ENCODE measurements at places on chromosomes 16 and 17.

GRCh38 chr16:72715267-72715666, 332.7 kb downstream of the ZFHX3 start:
- DNase-seq, result no peak

DNA sequence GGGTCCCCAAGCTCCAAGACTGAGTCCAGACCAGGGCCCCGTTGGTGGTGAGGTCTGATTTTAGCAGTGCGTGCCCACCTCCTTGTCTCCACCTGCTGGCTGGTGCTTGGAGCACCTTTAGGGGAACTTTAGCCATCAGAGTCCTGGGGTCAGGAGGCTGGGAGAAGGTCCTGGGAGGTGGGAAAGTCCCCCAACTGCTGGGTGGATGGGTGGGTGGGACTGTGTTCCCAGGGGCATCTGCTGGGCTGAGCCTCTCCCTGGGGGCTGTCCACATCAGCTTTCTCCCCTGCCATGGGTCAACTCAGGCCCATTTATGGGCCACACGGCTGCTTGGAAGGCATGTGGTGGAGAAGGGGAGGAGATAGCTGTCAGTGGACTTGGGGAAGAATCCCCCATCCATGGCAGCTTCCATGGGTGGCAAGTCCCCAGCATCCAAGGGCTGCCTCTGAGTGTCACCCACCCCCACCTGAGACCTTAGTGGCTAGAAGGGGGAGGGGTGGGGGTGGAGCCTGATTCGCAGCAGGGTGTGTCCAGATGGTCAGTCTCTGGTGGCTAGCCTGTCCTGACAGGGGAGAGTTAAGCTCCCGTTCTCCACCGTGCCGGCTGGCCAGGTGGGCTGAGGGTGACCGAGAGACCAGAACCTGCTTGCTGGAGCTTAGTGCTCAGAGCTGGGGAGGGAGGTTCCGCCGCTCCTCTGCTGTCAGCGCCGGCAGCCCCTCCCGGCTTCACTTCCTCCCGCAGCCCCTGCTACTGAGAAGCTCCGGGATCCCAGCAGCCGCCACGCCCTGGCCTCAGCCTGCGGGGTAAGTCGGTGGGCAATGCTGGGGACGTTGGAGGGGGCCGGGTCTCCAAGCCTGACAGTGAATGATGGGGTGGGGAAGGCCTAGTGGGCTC, at the start of gene TRPV2:
TRPV2 (plus strand) TSS at position 541 of the 894 bp plus-strand sequence. CDS start 2,098 bp downstream, outside the sequence.
- DNase-seq, result no peak

- DNase-seq, result no peak
These were observed 22.1 kb downstream of the NT5M start for GRCh38 chr17:17325228-17325627.

DNA sequence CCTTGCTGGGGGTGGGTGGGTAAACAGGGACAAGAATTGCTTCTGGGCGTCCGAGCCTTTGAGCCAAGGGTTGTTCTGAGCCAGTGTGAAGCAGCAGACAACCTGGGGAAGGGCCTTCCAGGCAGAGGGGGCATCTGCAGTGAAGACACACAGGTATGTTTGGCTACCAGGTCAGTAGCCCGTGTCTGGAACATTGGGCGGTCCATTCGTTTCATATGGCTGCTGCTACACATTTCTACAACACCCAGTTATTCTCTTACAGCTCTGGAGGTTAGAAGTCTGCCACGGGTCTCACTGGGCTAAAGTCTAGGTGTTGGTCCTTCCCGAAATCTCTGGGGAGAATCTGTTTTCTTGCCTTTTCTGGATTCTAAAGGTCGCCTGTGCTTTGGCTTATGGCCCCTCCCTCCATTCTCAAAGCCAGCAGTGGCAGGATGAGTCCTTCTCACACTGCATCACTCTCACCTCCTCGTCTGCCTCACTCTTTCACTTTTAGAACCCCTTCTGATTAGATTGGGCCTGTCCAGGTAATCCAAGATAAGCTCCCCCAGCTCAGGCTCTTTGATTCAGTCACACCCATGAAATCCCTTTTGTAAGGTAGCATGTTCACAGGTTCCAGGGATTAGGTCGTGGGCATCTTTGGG, 136.1 kb downstream of the CLEC16A start:
- DNase-seq, result no peak

DNA sequence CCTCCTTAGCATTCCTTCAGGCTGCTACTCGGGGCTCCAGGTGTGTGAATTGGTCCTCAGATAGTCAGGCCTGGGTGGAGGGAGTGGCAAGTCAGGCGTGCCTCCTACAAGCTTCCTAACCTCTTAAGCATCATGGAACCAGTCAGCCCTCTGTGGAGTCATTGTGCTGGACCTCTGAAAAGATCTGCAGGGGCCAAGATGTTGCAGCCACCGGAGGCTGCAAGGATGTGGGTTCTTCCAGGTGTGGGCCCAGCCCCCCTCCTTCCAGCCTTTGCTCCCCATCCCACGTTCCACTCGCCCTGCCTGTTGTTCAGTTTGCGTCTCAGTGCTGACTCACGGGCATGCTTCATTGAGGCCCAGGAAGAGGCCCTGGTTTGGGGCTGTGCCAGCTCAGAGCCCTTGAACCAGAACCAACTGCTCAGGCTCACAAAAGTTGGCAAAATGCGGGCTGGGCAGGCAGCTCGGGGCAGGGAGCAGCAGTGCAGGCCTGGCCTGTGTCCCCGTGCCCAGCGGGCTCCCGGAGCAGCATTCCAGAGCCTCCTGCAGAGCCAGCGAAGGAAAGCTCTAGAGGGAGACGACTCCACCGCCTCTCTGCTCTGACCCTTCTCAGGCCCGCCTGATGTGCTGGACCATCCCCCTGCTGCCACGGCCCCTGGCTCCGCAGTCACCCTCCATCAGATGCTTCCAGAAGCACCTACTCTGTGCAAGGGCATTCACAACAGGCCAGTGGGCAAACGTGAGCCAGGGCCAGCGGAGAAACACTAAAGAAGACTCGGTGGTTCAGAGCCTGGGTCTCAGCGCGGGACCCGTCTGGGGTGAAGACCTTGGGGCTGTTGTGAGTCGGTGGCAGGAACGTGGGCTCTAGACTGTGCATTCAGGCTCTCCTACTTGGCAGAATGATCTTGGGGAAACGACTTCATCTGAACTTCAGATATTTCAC, 7.5 kb downstream of the LDHD start:
- DNase-seq, result peak; percentile 54

GRCh38 chr16:55943267-55943666, 68.1 kb upstream of the CES5A start:
- no peak for DNase-seq

- no peak for DNase-seq
These were observed 142.7 kb upstream of the C17orf78 start for GRCh38 chr17:37233036-37233435.

GRCh38 chr17:72766761-72767356, 325.6 kb downstream of the SLC39A11 start:
- no peak for DNase-seq

DNA sequence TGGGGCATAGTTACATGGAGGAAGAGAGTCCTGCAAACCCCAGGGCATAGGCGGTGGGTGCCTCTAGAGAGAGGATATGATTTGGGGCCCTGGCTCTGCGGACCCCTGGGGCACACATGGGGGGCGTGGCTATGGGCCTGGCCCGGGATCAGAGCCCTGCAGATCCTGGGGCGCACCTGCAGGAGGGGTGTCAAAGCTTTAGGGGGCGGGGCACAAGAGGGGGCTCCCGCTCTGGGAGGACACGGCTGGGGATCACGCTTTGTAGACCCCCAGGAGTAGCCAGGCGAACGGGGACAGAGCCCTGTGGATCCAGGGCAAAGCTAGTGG, 497 bp downstream of the BCL7C start:
- DNase-seq, result no peak

DNA sequence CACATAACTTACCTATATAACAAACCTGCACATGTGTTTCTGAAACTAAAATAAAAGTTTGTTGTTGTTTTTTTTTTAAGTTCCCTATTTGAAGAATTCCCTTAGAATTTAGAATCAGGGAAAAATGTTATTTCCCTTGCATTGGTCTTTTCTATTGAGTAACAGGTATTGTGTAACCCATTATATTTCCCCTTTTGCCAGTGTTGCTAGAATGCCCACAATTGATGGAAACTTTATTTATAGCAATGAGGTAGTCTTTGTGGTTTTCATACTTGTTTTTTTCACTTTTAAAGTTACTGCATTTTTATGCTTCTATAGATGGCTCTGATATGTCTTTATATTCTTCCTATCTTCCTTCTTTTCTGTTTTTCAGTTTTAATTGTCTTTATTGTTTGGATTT, 3.9 kb downstream of the NLRP1 start:
- DNase-seq, result no peak

DNA sequence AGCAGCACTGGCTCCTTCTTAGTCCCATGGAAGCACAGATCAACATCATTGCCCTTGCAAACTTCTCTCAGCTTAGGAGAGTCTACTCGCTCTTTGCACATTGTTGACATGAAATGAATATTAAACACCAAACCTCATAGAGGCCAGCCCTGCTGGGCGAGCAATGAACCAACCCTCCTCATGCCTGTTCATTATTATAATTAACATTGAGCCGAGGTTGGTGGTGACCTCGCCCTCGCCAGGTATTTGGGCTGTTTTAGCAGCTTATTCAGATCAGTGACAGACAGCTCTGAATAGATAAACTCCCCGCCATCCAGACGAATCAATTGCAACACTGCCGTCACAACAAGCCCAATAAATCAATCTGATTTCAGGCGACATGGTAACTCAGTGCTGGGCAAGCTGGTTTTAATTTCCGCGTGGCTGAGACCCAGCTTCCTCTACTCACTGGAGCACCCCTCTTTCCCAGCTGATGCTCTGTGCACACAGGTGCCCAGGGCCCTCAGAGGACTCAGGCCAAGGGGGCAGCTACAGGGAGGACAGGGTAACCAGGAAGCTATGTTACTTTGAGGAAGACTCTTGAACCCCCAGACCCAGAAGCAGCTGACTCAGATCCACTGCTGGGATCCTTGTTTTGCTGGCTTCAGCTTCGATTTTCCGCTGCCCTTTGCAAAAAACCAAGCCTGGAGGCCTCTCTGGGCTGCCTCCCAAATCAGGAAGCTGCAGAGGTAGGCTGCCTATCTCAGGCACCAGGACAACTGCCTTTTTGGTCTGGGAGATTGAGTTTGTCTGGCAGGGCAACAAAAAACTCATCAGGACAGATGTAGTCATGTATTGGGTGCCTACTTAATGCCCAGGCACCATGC, 10.7 kb upstream of the SEZ6 start:
- DNase-seq, result no peak

DNA sequence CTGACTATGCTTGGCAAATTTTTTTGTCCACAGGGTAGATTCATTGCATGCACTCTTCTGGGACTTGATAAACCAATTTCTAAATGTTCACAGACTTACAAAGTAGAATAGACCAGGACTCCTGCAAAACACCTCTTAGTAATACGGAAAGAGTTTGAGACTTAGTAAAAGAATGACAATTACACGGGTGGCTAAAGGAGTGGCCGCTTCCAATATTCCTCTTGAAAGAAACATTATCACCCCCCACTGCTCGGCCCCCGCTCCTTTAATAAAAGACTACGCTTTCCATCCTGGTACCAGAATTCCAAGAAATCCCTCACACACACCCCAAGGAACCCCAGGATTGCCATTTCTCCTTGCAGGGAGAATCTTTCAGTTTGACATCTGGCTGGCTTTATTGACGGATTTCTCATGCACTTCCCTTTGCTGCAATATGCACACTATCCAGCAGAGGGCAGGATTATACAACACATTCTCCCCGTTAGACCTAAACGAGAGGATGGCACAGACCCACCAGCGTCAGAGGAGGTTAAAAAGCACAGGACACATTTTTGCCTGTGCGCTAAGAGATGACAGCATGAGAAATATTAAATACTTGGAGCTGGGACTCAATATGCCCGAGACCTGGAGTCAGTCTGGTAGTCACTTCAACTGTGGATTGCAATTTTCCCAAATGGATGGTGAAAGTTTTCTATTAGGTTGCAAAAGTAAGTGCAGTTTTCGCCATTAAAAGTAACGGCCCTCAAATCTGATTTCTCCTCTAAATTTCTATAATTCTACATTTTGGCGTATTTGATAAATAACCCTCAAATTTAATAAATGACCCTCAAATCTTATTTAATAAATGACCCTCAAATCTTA, 46.6 kb upstream of the NUDT7 start:
- DNase-seq, result peak; percentile 15

DNA sequence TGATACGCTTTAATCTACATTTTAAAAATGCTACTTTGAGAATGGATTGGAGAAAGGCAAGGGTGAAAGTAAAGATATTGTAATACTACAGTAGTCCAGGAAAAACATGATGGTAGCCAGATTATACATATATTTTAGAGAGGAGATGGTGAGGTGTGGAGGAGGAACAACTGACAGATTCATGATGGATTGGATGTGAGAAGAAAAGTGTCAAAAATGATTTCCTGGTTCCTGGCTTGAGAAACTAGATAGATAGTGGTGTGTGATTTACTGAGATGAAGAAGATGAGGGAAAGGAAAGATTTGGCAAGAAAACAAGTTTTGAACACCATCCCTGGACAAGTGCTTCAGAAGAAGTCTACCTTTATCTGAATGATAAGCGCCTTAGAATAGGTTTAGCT, 80.5 kb downstream of the CHD9 start:
- no peak for DNase-seq

GRCh38 chr16:12210925-12211869, 234.7 kb downstream of the SNX29 start:
- no peak for DNase-seq

DNA sequence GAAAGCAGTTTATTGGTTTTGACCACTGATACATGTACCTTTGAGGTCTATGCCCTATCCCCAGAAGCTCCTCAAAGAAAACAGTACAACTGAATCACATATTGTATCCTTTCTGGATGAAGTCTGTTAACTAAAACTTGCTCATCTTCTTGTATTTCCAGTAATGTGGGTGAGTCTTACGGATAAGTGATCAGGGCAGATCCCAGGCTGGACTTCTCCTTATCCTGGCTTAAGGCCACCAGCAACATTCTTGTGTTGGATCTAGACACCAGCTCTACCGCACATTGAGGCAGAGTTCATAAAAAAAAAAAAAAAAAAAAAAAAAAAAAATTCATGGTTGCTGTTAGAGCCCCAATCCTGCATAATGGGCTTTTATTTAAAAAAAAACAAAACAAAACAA, 536.7 kb upstream of the HSBP1 start:
- DNase-seq, result no peak

DNA sequence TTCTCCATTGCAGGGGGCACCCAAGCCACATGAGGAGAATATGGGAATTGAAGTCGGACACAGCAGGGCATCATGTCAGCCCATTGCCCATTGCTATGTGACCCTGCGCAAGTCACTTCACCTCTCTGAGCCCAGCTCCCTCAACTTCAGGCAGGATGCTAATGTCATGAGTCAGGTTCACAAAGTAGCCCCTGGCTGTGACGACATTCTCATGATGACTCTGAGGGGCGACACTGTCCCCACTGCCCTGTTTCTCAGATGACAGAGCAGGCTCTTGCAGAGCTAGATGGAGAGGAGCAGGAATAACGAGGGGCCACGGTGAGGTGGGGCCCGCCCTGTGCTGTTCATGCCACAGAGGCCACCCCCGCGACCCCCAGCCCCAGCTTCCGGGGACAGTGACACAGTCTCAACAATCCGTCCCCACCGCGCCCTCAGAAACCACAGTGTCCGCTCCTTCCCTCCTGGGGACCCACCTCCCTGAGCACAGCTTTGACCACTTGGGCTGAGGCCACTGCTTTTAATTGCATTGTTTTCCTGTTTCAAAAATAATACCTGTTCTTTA, 13.2 kb upstream of the ZNF469 start:
- no peak for DNase-seq

- DNase-seq, result no peak
These were observed 10.5 kb downstream of the OSBPL7 start for GRCh38 chr17:47810901-47811635.

GRCh38 chr16:22763437-22764080, 50.4 kb upstream of the HS3ST2 start:
- DNase-seq, result no peak

GRCh38 chr16:63596716-63597115, 1525.1 kb downstream of the CDH11 start:
- DNase-seq, result no peak

Measured in NCI-H2107 (cell line).